ENCODE measurements at places on chromosomes 11 and 22. TPM values are rescaled to one million over a fixed set of nuclear protein-coding genes. Genes with fewer than 3 reads are reported as not detected.

- no peak for DNase-seq
Observed at GRCh38 chr11:70063121-70063520, 15.0 kb upstream of the ANO1 start.

DNA sequence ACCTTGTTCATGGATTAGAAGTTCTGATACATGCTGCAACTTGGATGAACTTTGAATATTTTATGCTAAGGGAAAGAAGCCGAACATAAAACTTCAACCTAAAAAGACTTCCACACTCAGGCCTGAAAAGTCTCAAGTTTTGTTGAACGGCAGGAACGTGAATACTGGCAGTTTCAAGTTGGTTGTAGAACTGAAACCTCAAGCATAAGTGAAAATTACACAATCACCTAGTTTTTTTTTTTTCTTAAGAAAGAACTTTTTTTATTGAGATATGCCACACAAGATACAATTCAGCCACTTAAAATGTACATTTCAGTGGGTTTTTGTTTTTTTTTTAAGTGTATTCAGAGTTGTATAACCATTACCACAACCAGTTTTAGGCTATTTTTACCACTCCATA, 50.8 kb upstream of the ADORA2A start:
- DNase-seq = no peak

DNA sequence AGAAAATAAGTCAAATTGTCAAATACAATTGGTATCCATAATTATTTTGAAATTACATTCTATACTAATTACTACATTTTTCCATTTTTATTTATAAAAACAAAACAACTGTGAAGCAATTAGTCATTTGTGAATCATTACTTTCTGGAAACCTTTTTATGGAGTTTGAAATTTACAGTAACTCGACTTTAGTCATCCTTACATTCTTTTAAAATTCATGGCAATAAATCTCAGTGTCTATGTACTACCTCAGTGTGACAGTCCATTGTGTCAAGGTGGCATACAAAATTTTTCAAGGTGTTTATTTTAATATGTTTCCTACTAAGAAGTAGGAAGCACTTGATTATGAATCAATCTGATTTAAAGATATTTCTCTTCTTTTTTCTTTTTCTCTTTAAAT, 1949.4 kb upstream of the RAG2 start:
- no peak for DNase-seq

GRCh38 chr11:30143098-30143705, 87.6 kb upstream of the FSHB start:
- DNase-seq = no peak

- DNase-seq = no peak
Observed at GRCh38 chr11:122306831-122307391, 190.9 kb upstream of the BLID start.

DNA sequence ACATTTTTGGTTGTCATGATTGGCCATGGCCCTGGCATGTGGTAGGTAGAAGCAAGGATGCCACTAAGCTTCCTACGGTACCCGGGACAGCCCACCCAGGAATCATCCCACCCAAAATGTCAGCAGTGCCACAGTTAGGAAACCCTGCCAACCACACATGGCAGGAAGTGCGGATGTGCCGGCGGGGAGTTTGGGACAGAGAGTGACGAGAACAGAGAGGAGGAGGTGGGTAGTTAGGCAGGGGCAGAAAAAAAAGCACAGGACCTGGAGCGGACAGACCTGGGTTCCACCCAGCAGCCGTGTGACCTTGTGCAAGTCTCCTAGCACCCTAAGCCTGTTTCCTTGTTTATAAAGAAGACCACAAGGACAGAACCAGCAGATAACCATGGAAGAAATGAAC, 3.3 kb downstream of the SPI1 start:
- no peak for DNase-seq

GRCh38 chr11:85127349-85127748, 499.8 kb downstream of the DLG2 start:
- DNase-seq = no peak

GRCh38 chr22:31492151-31492550, 2.5 kb upstream of the EIF4ENIF1 start:
- DNase-seq = no peak

DNA sequence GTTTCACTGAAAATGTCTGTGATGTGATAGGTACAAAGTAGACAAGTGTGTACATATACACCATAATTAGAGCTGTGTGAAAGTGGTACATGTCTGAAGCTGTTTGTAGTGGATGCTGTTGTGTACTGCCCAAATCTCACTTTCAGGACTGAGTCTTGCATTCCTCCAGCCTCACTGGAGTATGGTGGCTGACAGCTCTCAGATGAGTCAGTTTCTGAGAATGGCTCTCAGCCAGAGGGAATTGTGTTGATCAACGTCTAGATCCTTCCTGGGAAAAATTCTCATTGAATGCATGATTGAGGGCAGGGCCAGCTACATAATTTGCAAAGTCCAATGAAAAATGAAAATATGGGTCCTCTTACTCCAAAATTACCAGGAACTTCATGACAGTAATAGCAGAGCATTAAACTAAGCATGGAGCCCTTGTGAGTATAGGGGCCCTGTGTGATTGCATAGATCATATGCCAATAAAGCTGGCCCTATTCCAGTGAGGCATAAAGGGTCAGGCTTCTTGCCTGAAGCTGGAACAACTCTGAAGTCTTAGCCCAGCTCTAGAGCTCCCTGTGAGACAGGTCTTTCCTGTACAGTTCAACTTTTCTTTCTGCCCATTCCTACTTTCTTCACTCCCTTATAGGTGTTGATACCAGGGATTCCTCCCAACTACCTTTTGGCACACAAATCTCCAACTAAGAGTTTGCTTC, 10.8 kb upstream of the CYP2R1 start:
- no peak for DNase-seq

DNA sequence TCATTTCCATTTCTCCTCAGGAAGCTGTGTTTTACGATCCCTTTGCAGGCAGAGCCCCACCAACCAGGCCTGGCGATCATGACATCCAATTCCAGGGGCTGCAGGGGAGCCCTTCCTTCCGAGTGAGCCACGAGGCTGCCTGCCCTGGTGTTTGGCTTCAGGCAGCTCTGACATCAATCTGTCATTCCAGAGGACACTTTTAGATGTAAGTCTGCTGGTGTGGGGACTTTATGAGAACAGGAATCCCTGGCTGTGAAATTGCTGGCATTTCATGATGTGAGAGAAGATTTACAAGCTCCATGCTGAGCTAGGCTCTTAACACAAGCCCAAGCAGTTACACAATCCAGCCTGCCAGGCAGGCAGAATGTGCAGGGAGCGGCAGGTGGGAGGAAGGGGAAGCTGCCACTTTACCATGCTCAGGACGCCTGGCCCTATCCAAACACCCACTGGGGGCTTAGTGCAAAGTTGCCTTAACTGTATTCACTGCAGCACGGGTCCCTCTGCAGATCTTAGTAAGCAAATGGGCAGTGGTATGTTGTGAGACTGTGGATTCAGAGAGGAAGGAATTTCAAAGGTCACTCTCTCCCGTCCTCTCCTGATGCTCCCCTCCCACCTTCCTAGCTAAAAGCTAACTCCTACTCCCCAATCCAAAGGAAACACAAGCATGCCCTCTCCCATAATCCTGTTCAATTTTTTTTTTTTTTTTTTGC, 43.4 kb upstream of the MICAL2 start:
- no peak for DNase-seq

- no peak for DNase-seq
Observed at GRCh38 chr11:43515090-43515489, 156.4 kb downstream of the TTC17 start.

GRCh38 chr11:79314906-79315689, 125.7 kb downstream of the TENM4 start:
- DNase-seq = no peak

DNA sequence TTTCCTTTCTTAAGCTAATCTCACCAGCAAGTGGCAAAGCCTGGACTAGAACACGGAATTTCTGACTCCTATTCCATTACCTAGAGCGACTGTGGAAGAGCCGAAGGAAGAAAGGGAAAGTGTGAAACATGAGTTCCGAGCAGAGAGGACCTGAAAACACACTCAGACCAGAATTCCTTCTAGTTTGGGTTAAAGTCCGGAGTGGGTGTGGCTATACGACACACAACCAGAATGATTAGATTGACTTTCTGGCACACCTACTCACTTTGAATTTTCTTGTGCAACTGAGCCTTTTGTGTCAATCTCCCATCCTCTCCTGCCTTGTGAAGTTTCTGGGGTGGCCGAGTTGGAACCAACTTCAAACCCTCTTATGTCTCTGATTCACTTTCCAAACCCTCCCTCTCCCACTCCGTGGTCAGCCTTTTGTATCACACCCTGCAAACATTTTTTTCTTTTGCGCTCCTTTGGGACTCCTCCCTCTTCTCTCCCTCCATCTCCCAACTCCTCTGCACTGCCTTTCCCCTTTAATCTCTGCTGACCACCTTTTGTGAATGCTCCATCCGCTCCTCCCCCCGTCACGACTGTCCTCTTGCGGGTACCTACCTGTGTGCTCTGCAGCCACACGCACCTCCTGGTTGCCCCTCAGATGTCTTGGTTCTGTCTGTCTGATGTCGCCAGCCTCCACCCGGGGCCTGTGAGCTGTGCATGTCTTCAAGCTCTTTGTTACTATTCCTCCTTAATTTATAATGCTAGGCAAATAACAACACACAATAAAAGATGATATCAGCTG, 86.3 kb upstream of the BLID start:
- DNase-seq = no peak

- no peak for DNase-seq
Observed at GRCh38 chr22:38314933-38315822, 2.1 kb downstream of the CSNK1E start.

- DNase-seq = no peak
Observed at GRCh38 chr11:70028147-70028855, 49.8 kb upstream of the ANO1 start.

DNA sequence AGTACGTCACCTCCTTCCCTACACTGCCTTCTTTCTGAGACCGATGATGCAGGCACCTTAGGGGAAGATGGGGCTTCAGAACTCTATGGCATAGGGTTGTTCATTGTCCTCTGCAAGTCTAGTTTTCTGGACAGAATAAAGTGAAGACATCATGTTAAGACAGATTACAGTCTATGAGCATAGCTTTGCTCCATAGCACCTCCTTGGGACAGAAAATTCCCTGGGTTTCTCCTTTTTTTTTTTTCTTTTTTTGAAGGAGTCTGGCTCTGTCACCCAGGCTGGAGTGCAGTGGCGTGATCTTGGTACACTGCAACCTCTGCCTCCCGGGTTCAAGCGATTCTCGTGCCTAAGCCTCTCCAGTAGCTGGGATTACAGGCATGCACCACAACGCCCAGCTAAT, 119.8 kb upstream of the CADM1 start:
- no peak for DNase-seq

DNA sequence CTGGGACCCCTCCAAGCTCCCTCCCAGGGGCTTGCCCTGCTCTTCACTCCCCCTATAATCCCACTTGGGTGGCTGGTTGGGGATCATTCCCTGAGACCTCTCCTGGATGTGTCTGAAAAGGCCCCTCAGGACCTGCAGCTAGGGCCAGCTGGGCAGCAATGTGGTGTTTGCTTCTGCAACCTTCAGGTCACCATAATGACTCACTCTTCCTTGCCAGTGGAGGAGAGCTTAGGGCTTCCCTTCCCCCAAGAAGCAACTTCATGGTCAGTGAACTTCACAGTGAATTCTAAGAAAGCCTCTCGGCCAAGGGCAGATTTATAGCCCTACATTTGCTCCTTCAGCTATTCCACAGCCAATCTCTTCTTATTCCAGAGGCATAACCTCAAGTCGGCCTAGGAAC, 45.1 kb upstream of the TSPAN18 start:
- DNase-seq = no peak

DNA sequence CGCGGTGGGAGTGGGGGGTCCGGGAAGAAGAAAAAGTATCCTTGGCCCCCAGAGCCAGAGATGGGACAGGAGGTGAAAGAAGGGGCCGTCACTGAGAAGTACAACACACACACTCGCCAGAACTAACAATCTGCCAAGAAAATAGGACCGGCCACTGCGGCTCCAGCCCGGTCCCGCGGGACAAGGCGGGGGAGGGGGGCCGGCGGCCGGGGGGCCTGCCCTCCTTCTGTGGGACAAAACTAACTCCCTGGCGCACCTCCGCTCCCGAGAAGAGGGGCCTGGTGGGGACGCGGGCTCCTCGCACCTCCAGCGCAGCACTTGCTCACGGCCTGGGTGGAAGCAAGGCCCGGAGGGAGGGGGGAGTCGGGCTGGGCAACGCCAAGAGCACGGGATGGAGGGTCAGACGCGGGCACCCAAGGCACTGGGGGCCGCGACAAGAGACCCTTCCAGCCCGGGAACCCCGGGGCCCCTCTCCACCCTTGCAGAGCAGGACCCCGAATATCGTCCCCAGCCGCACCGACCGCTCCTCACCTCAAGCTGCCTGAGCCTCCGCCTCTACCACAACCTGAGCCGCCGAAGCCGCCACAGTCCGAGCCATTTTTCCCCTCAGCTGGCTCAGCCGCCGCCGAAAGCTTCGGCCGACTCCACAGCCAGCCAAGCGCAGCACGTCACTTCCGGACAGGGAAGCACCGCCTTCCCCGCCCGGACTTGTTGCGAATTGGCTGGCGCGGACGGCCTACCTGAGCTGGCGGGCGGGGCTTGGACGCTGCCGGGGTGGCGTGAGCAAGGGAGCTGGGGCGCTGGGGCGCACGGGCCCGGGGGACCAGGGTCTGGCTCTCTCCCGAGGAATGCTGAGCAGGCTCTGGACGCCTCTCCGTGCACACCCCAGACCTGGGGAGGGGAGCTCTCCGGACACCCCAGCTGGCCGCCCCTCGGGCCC, at the start of gene PIK3C2A:
Gene PIK3C2A, minus strand, starts transcription at position 670 of the 940 bp plus-strand sequence. CDS start 38,245 bp downstream, outside the sequence.
- peak; percentile 94 for DNase-seq

- DNase-seq = no peak
Observed at GRCh38 chr11:59175091-59175501, 3.2 kb downstream of the DTX4 start.

DNA sequence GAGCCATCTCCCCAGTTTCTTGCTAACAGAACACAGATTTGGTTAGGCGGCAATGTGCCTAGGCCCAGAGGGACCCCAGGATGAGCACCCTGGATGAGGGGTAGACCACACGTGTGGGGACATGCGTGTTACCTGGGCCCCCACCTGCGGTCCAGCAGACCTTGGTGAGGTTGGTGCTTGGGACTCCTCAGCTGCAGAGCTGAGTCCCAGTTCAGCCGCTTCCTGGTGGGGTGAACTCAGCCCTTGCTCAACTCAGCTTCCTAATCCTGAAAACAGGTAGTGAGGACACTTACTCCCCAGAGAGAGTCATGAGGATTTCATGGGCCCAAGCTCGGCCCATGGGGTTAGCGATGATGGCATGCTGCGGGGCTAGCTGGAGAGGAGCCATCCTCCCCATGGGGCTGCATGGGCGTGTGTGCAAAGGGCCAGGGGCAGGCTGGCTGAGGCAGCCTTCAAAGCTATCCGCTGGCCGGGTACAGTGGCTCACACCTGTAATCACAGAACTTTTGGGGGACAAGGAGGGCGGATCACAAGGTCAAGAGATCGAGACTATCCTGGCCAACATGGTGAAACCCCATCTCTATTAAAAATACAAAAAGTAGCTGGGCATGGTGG, 46.9 kb upstream of the SHISAL1 start:
- no peak for DNase-seq

GRCh38 chr22:45169591-45170466, 6.1 kb downstream of the NUP50 start:
- DNase-seq = no peak

Gene HTR3A
- total RNA-seq = not detected

Gene LDHAL6A
- not detected for total RNA-seq

Gene UEVLD
- total RNA-seq = 1.5 TPM

Gene SNX32
- total RNA-seq = 0.33 TPM

Gene MYOD1
- total RNA-seq = not detected

Gene BIRC2
- 107 TPM for total RNA-seq

Gene SULT4A1
- not detected for total RNA-seq

Gene SLC5A1
- not detected for total RNA-seq

Gene CARD10
- total RNA-seq = 0.63 TPM

Gene BACE1
- 0.59 TPM for total RNA-seq

Gene ENTHD1
- total RNA-seq = 0.47 TPM

Gene ROBO4
- total RNA-seq = not detected

Measured in CD4-positive, alpha-beta T cell (primary cell).